ENCODE measurements at places on chromosomes 5 and 9. TPM values are rescaled to one million over a fixed set of nuclear protein-coding genes. Genes with fewer than 3 reads are reported as not detected.

GRCh38 chr5:113652161-113652560, 138.7 kb downstream of the YTHDC2 start:
- no peaks in the 10 kb centered on the region for H3K36me3 ChIP-seq
- no peak overlapping the region for H3K4me3 ChIP-seq
- DNase-seq: no peak
- H3K4me1 ChIP-seq: no peaks in the 10 kb centered on the region
- no peak overlapping the region for H3K27ac ChIP-seq
- H3K27me3 ChIP-seq: no peaks in the 10 kb centered on the region

SERINC5 gene
- 32.9 TPM for total RNA-seq

FREM1 gene
- not detected for total RNA-seq

CXCL14 gene
- total RNA-seq: not detected

DNA sequence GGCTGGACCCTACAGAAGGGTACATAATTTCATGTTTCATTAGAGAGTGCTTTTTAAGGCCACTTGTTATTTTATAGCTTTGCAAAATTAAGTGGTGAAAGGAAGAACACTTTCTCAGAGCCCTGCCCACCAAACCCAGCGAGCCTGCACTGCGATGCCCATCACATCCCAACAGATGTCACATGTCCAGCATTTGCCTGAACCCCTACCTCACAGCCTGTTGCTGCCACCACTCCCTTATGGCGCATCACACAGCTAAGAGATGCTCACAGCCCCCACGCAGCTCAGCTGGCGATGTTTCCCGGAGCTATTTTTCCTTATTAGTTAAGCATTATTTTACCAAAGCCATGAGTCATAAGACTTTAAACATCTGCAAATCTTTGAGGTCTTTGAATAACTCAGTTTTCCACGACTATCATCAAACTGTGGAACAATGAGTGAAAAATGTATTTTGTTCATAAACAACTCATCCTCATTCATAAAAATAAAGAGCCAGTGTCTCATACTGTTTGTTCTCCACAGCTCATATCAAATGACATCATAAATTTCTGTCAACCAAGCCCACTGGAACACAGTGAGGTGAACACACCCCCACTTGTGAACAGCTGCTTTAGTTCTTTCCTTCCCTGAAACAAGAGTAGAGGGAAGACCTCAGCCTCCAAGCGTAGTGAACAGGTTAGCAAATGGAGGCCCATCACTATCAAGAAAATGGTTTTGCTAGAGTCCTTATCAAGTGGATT, 104.9 kb downstream of the SYK start:
- no peak for DNase-seq
- H3K4me3 ChIP-seq: no peak overlapping the region
- H3K27ac ChIP-seq: no peak overlapping the region
- H3K36me3 ChIP-seq: no peaks in the 10 kb centered on the region

HTR4 gene
- total RNA-seq: not detected

DNA sequence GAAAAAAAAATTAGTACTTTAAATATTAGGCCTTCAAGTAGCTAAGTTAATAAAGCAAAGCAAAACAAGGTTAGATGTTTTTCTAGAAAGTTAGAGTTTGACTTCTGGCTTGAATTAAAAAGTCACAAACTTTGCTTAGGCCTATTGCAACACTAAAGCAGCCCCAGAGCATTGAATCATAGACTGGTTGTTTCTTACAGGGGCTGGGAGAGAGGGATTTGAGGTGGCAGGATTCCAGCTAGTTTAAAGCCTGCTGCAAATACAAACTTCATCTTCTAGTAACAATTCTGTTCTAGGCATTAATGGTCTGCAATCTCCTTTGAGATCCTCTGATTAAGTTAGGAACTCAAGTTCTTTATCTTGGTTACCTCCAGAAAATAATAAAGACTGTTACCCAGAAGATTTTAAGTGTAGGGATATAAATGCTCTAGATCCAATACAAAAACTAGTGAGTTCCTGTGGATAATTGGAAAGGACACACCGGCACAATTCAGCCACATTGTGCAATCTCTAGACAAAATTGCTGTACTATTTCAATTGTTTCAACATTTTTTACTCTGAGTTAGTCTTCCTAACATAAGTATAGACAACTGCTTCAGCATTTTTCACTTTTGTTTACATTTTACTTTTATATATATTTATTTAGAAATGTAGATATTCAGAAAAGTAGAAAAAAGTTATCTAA, 12.6 kb downstream of the OR13C5 start:
- DNase-seq: no peak
- no peak overlapping the region for H3K4me3 ChIP-seq
- H3K4me1 ChIP-seq: no peaks in the 10 kb centered on the region
- H3K36me3 ChIP-seq: no peaks in the 10 kb centered on the region

DNA sequence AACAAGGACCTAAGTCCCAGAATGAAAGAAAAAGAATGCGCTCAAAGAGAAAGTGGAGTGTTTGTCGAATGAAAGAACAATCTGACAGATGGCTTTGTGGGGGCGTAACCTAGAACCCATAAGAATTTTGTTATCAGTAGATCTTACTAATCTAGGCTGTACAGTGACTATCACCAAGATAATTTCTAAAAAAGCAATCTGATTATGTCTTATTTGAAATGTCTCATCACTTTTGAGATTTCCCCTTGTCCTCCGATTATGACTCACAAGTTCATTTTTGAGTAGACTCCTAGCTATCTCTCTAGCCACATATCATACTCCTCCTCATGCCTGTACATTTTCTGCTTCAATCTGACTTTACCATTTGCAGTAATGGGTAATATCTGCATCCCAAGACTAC, 135.6 kb upstream of the SMARCA2 start:
- DNase-seq: no peak
- no peaks in the 10 kb centered on the region for H3K27me3 ChIP-seq
- no peaks in the 10 kb centered on the region for H3K4me1 ChIP-seq
- H3K27ac ChIP-seq: no peak overlapping the region
- no peak overlapping the region for H3K4me3 ChIP-seq

- no peak for DNase-seq
- H3K27ac ChIP-seq: no peak overlapping the region
- no peaks in the 10 kb centered on the region for H3K36me3 ChIP-seq
- no peak overlapping the region for H3K4me3 ChIP-seq
- no peaks in the 10 kb centered on the region for H3K4me1 ChIP-seq
- H3K27me3 ChIP-seq: no peaks in the 10 kb centered on the region
These were observed 76.9 kb downstream of the CDH6 start for GRCh38 chr5:31270396-31270795.

TEX53 gene
- not detected for total RNA-seq

SAXO1 gene
- total RNA-seq: not detected

GRCh38 chr5:5063533-5063953, 76.6 kb upstream of the ADAMTS16 start:
- H3K27ac ChIP-seq: no peak overlapping the region
- no peak for DNase-seq
- no peak overlapping the region for H3K4me3 ChIP-seq

C5orf34 gene
- total RNA-seq: 7.4 TPM

GLRA1 gene
- total RNA-seq: not detected

MARCOL gene
- not detected for total RNA-seq

GRCh38 chr5:106085136-106085535, 1585.6 kb downstream of the EFNA5 start:
- no peak overlapping the region for H3K4me3 ChIP-seq
- H3K27me3 ChIP-seq: no peaks in the 10 kb centered on the region
- H3K27ac ChIP-seq: no peak overlapping the region
- no peaks in the 10 kb centered on the region for H3K36me3 ChIP-seq
- no peak for DNase-seq
- H3K4me1 ChIP-seq: no peaks in the 10 kb centered on the region

SLC2A8 gene
- total RNA-seq: 6.2 TPM

DNA sequence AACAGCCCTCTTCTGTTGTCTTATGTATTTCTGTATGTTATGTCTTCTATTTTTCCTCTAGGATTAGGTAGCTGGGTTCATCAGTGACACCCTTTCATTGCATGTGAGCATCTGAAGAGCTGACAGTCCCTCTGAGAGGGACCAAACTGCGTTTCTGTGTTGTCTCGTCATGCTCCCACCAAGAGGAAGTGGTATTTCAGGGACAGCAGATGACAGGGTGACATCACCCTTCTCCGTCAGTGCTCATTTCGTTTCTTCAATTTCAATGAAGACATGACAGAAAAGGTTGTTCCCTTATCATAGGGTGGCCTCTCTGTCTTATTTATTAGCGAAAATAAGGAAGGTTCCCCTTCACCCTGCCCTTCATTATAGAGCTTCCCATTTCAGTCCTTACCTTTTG, 225.9 kb upstream of the NR4A3 start:
- H3K27ac ChIP-seq: no peak overlapping the region
- no peak for DNase-seq
- H3K4me1 ChIP-seq: no peaks in the 10 kb centered on the region
- H3K36me3 ChIP-seq: no peaks in the 10 kb centered on the region

IL5 gene
- total RNA-seq: 84.3 TPM

DNA sequence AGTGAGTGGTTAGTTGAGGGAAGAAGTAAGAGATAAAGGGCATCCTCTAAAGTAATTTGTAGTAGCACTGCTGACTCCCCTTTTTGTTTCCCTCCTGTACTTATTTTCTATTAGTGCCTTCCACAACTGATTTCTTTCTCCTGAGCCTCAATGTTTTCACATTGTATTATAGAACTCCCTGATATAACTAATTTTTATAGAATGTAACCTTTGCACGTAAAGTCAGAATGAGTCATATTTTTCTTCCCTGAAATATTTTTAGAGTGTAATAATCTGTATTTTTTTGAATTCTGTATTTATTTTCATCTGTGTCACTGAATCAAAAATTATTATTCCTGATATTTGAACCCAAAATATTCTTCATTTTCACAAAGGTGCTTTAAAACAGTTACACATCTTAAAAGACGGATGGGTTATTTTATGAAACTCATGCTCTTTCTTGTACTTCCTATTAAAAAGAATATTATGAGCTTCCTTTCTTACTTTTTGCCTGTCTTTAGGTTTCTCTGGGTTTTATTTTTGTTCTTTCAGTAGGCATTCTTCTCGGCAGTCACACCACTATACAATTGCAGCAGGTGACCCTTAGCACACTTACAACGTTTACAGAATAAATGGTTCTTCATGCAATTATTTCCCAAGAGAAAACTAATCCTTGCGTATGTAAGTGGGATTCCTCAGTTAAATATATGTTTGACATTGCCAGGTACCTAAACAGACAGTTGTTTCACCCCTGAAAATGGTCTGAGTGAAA, 30.5 kb upstream of the DMRTA1 start:
- H3K36me3 ChIP-seq: no peaks in the 10 kb centered on the region
- no peak overlapping the region for H3K4me3 ChIP-seq
- no peak for DNase-seq
- no peaks in the 10 kb centered on the region for H3K27me3 ChIP-seq

GRCh38 chr5:14428302-14429081, 153.1 kb upstream of the OTULINL start:
- no peak for DNase-seq
- H3K27me3 ChIP-seq: peaks cover 4% of the 10 kb centered on the region
- no peaks in the 10 kb centered on the region for H3K36me3 ChIP-seq
- no peak overlapping the region for H3K4me3 ChIP-seq

- H3K4me1 ChIP-seq: no peaks in the 10 kb centered on the region
- no peak overlapping the region for H3K4me3 ChIP-seq
- no peak overlapping the region for H3K27ac ChIP-seq
- no peak for DNase-seq
- H3K27me3 ChIP-seq: no peaks in the 10 kb centered on the region
These were observed 88.8 kb downstream of the OLFM1 start for GRCh38 chr9:135176284-135176683.

GRCh38 chr9:129934041-129934591, 98.9 kb downstream of the USP20 start:
- peaks cover 64% of the 10 kb centered on the region for H3K4me1 ChIP-seq
- DNase-seq: no peak
- no peak overlapping the region for H3K4me3 ChIP-seq
- peaks cover 4% of the 10 kb centered on the region for H3K36me3 ChIP-seq

DNA sequence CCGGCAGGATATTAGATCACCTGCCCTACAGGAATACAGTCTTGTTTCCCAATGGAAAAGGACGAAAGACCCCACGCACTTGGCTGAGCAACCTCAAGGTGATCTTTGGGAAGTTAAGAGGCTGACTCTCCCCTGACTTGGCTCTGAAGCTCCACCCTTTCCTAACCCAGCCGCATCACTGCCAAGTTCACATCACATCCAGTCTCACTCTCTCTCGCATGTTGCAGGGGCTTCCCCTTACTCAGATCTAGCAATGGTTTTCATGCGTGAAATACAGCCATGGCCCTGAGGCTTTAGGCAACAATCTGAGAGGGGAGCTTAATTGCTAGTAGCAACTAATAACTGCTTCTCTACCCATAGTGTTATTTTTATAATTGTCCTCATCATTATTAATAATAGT, 211.6 kb downstream of the DOCK8 start:
- no peak for DNase-seq
- peaks cover 59% of the 10 kb centered on the region for H3K36me3 ChIP-seq
- no peak overlapping the region for H3K27ac ChIP-seq
- no peaks in the 10 kb centered on the region for H3K4me1 ChIP-seq
- no peaks in the 10 kb centered on the region for H3K27me3 ChIP-seq

DNA sequence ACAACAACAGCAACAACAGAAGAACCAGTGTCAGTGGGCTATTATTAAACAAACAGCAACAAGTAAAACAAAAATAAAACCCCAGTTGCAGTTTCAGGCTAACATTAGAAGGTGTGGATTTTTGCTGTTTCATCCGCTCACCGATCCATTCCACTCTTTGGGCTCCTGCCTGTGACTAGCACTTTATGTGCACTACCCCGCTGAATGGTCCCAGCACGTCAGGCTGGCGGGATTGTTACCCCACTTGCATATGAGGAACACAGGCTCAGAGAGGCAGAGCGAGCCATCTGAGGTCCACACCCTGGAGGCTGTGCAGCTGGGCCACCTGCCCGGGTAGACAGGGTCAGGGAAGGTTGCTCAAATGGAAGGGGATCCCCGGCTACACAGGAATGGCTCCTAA, 26.0 kb downstream of the NSG2 start:
- no peak overlapping the region for H3K27ac ChIP-seq
- no peaks in the 10 kb centered on the region for H3K27me3 ChIP-seq
- H3K4me1 ChIP-seq: no peaks in the 10 kb centered on the region
- no peak for DNase-seq
- H3K4me3 ChIP-seq: no peak overlapping the region

- H3K4me3 ChIP-seq: no peak overlapping the region
- no peak overlapping the region for H3K27ac ChIP-seq
- no peaks in the 10 kb centered on the region for H3K27me3 ChIP-seq
These were observed 60.8 kb downstream of the MEGF10 start for GRCh38 chr5:127351418-127351817.

DNA sequence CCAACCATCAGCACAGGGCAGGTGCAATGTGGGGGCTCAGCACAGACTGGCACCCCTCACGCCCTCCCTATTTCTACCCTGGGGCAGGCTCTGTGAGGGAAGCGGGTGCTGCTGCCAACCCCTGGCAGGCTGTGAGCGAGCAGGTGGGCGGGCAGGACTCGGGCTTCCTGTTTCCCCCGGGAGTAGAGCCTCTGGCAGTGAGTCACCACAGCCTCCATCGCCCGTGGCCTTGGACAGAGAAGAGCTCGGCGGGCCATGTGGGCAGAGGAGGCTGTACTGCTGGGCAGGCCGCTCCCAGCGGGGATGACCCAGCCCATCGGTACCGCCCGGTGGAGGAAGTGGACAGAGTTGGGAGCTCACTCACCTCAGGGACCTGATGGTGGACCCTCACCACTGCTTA, 16.6 kb downstream of the KCNT1 start:
- no peak for DNase-seq
- H3K27me3 ChIP-seq: peaks cover 5% of the 10 kb centered on the region
- no peaks in the 10 kb centered on the region for H3K36me3 ChIP-seq

FOXI1 gene
- not detected for total RNA-seq
